Activated CD4-positive, alpha-beta T cell treated with anti-CD3 and anti-CD28 coated beads for 1 hour (primary cell): ENCODE measurements at places on chromosomes 16 and 17.

GRCh38 chr17:1323336-1323735, 43.9 kb downstream of the TRARG1 start:
- DNase-seq = no peak

DNA sequence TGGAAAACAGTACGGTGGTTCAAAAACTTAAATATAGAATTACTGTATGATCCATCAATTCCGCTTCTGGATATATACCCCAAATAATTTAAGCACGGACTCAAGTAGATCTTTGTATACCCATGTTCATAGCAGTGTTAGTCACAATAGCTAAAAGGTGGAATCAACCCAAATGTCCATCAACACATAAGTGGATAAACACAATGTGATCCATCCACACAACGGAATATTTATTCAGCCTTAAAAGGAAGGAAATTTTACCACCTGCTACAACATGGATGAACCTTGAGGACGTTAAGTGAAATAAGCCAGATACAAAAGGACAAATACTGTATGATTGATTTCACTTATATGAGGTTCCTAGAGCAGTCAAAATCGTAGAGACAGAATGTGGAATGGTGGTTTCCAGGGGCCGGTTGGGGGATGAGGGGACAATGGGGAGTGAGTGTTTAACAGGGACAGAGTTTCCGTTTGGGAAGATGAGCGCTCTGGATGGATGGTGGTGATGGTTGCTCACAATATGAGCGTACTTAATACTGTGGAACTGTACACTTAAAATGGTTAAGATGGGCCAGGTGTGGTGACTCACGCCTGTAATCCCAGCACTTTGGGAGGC, 5.4 kb upstream of the RNF222 start:
- DNase-seq = no peak

- DNase-seq = peak; percentile 58
Observed at GRCh38 chr17:42183741-42184711, 1.2 kb downstream of the HCRT start.

- no peak for DNase-seq
Observed at GRCh38 chr16:65494609-65495008, 372.7 kb upstream of the CDH11 start.

DNA sequence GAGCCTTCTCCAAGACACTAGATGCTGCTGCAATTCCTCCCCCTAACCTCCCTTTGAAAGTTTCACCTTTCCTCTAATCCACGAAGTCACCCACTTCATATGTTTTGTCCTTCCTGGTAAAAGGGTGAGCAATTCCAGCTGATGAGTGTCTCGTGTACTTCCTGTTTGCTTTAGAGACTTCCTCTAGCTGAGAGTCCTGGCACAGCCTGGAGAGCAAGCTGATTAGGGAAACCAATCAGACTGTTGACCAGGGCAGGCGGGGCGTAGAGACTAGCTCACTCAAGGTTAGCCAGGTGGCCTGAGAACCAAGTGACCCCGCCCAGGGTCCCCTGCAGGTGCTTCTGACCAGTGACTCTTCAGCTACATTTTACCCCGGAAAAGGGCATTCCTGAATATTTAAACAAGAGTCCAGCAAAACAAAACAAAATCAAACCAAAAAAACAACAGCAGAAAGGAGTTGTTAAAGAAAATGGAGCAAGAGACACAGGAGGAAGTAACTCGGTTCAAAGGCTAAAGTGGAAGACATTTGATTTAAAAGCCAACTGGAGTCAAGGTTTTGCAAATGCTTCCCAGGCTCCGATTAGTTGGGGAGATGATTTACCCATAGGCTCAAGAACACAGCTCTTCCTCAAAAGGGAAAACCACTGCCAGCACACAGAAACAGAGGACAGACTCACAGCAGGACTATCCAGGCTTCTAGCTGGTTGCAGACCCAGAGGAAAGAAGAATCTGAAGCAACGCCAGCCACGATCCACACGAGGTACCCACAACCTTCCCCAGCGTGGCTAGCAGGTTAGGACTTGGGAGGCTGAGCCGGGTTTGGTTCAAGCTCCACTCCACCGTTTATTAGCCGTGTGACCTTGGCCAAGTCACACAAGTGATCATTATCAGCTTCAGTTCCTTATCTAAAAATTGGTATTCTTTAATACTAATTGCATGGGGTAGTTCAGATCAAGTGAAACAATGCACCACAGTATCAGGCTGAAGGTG, 13.4 kb downstream of the HSPB9 start:
- no peak for DNase-seq

DNA sequence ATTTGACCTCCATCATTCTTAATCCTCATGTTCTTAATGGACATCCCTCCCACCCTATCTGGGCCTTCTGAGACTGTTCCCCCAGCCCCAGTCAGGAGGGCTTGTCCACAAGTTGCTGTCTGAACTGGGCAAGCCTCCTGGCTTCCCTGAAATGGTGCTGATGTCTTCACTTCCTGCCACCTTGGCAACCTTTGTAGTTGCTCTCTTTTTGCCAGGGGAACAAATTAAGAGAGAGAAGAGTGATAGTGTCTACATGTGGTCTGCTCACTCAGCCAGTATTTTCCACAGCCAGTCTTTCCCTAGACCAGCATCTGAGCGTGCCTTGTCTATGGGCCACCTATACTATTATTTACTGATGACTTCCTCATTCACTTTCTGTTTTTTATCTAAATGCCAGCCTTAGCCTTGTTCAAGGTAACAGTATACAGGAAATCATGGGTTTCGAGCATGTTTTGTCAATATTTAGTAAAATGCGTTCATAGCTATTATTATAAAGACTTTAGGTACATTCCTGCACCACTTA, 710.1 kb downstream of the MAF start:
- no peak for DNase-seq

DNA sequence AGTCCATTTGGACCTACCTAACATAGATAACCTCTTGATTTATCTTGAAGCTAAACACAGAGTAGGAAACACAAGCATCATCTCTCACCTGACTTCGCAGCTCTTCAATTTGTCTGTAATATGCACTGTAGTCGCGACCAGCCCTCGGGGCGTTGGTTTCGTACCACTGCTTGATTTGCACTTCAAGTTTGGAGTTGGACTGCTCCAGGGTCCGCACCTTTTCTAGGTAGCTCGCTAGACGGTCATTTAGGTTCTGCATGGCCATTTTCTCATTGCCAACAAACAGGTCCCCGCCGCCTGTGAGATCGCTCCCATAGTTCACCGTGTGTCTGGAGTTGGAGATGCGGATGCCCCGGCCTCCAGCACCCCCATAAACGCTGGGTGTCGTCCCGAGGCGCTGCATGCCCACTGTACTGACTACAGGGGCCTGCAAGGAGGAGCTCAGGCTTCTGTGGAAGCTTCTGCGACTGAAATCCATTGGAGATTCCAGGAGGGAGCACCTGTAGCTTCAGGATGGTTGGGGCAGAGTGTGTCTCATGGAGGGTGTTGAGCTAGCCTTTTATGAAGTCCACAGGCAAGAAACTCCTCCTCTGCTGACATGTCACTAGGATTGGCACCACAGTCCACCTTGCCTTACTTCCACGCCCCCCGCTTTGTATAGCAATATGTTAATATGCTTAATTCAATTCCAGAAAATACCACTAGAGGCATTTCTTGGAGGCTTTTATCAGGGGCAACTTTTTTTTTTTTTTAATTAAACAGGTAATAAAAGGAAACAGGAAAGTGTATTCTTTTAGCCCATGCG, at the start of gene KRT20:
KRT20 (minus strand) TSS at position 535 of the 805 bp plus-strand sequence; CDS start at position 478, 57 bp downstream.
- DNase-seq = no peak

GRCh38 chr17:68532826-68533225, 20.6 kb downstream of the PRKAR1A start:
- no peak for DNase-seq

DNA sequence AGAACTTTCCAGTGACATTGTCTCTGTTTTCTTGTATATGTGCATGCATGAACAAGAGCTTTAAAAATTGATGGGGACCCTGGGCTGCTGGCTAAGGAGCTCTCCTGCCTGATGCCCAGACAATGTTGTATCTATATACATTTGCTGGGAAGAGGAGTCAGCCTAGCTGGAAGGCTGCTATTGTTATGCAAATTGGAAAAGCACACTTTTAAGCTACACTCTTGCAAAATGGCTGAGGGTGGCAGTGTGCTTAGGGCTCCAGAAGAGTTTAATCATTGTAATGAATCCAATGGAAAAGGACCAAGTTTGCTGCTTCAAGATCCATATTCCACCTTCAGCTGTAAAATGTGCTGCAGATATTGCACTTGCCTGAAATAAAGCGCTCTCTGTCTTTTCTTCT, 171.8 kb downstream of the PRKCA start:
- no peak for DNase-seq

GRCh38 chr17:68125111-68125870, 89.8 kb downstream of the KPNA2 start:
- DNase-seq = no peak
